ENCODE measurements at places on chromosomes 3 and 15.

DNA sequence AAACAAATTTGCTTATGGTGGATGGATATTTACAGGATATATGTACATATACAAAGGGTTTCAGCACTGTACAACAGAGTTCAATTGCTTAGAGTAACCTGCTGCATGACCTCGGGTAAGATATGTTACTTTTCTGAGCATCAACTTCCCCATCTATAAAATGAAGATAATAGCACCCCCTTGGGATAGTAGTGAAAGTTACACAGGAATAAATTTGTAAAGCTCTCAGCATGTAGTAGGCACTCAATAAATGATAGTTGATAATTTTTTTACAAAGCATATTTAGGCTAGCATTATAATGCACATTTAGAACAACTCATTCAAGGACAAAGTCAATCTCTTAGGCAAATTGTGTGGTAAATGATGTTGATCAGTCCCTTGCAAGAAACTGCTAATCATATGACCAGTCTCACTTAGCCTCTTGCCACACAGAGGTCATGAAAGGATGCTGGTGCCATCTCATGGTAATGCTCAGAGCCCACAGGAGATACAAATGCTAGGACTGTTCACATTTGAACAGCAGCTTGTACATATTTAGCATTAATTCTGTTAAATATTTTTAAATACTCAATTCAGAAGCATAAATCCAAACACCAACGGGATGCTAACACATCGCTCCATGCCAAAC, 123.9 kb downstream of the MAGI1 start:
- DNase-seq = no peak

DNA sequence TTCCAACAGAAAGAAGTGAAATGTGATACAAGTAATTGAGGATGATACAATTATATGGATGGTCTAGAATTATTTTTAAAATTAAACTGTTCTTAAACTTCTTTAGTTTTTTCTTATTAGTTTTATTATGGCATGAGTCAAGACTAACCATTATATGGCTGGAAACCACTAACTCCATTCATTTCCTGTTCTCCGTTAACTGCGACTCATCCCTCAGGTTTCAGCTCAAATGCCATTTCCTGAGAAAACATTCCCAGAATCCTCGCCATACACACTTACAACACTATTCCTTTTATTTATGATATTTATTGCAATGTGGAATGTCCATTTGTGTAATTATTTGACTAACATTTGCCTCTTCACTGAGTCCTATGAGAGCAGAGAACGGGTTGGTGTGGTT, 394.1 kb downstream of the SOX2 start:
- DNase-seq = no peak

GRCh38 chr3:197807969-197808587, 17.0 kb downstream of the LRCH3 start:
- no peak for DNase-seq

GRCh38 chr15:79539401-79539800, 107.3 kb downstream of the MINAR1 start:
- no peak for DNase-seq

GRCh38 chr3:185021256-185021655, 131.6 kb downstream of the C3orf70 start:
- no peak for DNase-seq

DNA sequence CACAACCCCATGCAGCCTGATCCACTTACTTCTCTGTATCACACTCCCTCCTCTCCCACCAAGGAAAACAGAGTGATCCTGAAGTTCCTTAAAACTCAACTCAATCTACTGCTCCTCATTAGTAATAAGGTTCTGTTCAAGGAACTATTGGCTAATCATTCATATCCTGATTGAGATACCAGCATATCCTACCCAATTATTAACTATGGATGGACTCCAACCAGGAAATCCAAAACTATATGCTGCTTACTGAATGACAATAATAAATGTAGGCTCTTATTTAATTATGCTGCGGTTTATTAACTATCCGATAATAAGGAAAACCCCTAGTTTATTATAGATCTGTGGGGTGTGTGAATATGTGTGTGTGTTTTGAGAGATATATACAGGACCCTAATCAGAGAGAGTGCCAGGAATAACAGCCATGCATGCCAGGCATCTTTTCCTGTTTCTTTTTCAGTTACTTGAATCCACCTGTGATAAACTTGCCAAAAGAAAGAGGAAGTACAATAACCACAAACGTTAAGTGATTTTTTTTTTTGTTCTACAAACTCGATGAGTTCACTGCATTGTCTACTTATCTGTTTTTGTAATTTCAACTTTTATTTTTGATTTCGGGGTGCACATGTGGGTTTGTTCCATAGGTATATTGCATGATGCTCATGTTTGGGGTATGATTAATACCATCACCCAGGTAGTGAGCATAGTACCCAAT, 1031.7 kb upstream of the CFAP20DC start:
- DNase-seq = no peak

GRCh38 chr3:143951351-143951971, 20.2 kb upstream of the DIPK2A start:
- no peak for DNase-seq

GRCh38 chr15:49331951-49332350, 91.1 kb upstream of the FGF7 start:
- no peak for DNase-seq

DNA sequence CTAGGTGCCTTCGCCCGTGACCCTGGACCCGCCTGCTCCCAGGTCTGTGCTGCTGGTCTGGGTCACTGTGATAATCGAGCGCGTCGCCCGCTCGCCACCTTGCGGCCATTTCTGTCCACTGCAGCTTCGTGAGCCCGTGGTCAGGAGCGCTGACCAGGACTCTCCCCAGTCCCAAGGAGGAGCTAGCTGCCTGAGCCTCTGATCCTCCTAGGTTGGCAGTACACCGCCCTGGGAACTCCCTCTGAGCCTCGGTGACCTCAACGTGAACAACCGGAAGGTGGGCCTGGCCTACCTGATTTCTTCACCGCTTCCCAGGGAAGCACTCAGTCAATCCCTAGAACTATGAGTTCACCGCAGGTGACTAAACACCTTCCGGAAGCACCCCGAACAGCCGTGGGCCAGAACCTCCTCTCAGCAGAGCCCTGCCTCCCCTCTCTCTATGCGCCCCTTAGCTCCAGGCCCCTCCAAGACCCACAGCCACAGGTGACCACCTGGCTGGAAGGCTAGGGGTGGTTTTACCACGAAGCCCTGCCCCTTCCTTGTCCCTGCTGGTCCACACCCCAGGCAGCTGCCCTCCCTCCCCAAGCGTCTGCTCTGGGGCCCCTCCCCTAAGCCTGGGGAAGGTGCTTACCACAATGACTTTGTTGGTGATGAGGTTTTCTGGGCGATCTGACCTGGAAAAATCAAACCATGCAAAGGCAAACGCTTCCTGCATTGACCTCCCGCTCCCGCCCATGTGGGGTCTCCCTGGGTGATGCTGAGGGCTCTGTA, 9.7 kb downstream of the PLA2G4D start:
- DNase-seq = peak; percentile 15

- DNase-seq = no peak
Measured at GRCh38 chr3:175704366-175705055, 845.4 kb downstream of the NAALADL2 start.

DNA sequence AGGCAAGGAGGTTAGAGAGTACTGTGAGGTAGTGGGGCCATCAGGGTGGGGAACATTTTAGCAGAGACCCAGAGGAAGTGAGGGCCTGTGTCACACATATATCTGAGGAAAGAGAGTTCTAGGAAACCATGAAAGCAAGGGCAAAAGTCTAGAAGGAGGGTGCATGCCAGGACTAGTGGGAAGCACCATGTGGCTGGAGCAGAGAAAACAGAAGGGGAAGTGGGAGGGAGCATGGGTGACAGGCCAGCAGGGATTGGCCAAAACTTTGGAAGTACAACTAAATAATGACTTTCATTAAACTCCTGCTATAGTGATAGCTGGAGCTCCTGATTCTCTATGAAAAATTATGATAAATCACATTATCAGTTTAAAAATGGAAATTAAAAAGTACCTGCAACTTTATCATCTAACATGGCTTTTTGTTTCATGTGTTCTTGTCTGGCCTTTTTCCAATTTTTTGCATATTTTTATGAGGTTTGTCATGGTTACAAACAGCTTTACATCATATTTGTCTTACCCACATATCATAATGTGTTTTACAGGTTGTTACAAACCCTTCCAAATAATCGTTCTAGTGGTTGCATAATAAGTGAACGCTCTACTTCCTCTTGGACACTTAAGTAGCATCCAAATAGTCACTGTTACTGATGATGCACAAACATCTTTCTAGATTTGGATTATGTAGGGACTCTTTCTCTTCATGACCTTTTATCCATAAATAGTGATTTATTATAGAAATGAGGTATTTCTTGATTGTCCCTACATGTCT, 168.3 kb downstream of the NEK10 start:
- DNase-seq = no peak

- no peak for DNase-seq
Measured at GRCh38 chr3:61682671-61683548, 121.5 kb downstream of the PTPRG start.

DNA sequence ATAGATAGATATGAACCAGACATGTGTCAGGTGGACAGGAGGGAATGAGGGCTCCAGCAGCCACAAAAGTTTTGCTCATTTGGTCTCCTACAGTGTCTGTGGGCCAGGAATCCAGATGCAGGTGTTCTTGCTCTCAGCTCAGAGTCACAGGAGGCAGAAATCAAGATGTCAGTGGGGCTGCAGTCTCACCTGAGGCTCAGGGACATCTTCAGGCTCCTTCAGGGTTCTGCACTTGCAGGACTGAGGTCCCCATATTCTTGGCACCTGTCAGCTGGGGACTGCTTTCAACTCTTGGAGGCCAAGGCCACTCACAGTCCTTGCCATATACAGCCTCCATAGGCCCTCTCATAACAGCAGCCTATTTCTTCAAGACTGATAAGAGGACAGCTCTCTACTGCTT, 57.3 kb downstream of the PGPEP1L start:
- no peak for DNase-seq

DNA sequence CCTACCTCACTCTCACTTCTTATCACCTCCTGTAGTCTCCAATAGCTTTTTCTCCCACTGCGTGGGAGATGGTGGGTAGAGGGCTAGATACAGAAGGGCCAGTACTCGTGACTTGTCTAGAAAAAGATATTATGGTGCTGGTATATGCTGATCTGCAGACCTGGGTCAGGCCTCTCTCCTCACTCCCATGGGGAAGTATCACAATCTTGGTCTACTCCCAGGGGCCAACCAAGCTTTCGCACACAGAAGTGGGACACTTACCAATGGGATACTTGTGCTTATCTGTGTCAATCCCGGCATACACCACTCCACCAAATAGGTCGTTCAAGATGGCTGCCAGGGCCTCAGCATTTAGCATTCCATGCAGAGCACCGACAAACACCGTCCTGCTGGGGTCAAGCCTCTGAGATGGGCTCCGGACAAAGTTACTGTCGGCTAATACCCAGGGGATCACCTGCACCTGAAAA, 9.0 kb upstream of the RPS17 start:
- no peak for DNase-seq

DNA sequence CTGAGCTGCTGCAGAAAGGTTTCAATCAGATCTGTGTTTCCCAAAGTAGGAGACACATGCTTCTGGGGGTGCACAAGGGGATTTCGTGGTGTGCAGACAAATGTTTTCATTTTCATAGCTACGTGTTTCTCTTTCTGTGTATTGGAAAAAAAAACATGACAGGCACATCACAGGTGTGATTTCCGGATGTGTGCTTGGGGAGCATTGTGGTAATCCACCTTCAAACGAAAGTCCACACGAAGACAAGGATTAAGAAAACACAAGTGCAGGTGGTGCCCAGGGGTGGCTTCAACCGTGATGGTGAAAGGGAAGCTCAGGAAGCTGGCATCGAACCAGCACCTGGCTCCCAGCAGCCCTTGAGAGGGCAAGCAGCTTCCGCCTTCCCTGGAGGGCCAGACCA, 164.6 kb upstream of the LINGO1 start:
- DNase-seq = no peak

DNA sequence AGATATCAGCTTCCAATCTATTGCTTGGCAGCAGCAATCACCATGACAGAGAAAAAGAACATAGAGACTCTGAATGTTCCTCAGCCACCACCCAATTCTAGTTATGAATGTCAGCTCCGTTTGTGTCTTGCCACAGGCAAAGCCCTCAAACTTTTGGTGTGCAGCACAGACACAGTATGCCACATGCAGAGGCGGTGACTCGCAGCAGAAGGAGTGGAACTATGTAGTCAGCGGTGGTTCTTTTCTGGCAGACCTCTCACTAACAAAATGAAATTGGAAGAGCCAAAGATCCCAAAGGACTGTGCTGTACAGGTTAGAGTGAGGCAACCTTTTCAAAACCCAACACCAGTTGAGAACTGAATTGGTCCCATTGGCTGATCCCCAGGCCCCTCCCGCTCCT, 220.9 kb downstream of the SLC9A9 start:
- no peak for DNase-seq

- no peak for DNase-seq
Measured at GRCh38 chr3:149180057-149180573, 41.5 kb downstream of the CP start.

- no peak for DNase-seq
Measured at GRCh38 chr15:61050844-61051568, 178.1 kb downstream of the RORA start.

GRCh38 chr3:30644615-30645014, 38.2 kb downstream of the TGFBR2 start:
- peak; percentile 30 for DNase-seq

- no peak for DNase-seq
Measured at GRCh38 chr3:149340310-149340933, 7.0 kb upstream of the TM4SF18 start.

Measured in effector CD8-positive, alpha-beta T cell (primary cell).